ENCODE measurements at places on chromosomes 5 and 9. TPM values are rescaled to one million over a fixed set of nuclear protein-coding genes. Genes with fewer than 3 reads are reported as not detected.

DNA sequence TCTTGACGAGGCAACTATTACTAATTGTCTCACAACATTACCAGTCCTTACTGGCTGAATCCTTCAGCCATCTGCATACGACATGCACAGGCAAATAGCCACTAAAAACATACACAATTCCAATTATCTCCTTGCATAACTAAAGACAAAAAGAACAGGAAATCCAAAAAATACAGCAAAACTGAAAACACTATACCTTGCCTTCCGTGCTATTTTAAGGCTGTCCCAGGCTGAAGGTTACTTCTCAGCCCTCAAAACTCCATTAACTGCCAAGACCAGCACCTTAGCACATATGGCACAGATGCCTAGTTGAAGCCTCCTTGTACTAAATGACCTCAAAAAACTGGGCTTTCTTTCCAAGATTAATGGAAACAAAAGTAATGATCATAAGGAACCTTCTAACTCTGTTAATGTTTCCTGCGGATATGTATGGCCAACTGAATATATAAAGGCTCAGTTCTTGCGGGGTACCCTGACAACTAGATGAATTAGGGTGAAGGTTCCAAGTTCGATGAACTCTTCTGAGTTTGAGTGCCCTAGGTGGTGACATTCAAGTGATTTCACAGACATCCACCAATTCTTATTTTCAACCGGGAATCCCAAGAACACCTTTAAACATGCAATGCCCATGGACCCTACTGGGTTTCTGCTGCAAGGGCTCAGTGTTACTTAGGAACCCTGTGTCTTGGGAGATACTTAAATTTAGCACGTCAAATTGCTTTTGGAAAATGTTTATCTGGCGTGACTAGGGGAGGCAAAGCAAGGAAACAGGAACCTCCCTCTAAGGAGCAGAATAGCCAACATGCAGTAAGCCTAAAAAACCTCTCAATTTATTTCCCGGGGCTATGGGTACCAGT is 455.3 kb downstream of the RAB3C start:
- no peak for DNase-seq

DNA sequence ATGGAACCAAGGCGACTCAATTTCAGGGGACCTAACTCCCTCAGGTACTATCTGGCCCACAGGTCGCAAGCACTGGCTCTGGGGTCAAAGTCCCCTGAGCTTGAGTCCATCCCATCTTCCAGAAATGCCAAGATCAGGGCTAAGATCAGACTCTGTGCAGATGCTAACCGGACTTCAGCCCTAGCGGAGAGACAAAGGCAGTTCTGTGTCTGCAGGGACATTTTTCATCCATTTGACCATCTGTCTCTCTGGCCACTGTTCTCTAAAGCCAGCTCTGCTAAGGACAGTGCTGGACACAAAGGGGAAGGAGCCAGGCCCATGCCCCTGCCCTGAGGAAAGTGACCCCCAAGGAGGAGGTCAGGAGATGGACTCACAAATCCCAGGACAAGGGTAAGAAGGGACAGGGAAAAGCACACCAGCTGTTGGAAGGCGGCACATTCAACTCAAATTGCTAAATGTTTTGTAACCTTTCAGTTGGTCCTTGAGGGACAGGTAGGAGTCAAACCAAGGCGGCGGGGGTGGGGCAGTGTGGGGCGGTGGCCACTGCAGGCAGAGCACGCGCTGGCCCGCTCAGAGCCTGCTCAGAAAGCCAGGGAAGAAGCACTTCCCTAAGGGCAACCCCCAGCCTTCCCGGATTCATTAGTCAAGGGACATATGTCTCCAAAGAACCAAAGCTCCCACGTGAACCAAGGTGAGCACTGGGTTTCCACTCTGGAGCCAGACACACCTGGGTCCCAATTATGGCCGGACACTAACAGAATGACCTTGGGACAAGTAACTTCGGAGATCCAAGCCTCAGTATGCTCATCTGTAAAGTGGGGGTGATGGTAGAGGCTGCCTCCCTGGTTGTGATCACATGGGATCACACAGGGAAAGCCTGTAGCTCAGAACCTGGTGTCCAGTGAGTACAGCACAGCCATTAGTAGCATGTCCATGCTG is 42.8 kb downstream of the STK10 start:
- no peak for DNase-seq

Gene GDNF
- polyA plus RNA-seq: 15.2 TPM

GRCh38 chr5:138445547-138446271 is 6.9 kb downstream of the REEP2 start:
- no peak for DNase-seq

GRCh38 chr9:99726758-99727157 is 94.9 kb upstream of the NR4A3 start:
- DNase-seq: no peak

- no peak for DNase-seq
Measured at GRCh38 chr5:67831048-67831447, 384.5 kb upstream of the PIK3R1 start.

Gene WDR55
- polyA plus RNA-seq: 13.4 TPM

Gene HTR4
- polyA plus RNA-seq: 0.05 TPM

DNA sequence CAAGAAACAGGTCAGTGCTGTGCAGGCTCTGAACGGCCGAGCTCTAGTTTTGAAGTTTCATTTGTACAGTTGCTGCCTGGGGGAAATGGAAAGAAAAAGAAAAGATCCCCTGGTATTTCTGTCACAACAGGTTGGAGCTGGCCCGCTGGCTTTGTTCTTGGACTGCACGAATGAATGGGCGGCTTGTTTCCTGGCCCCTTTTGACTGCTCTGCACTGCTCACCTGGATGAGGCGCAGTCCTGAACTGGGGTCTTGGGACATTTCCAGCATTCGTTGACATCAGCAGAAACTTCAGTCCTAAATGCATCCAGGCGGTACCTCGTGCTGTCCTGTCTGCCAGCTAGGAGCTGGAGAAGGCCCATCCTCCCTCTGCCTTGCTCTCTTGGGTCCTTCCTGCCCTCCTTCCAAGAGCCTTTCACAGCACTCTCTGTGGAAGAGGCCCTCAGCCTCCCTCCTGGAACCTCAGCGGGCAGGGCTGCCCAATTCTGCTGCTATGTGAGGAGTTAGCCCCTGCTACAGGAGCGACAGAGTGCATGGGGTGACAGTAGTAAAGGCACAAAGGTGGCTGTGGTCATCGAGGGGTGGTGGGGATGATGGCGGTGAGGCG is 189.2 kb downstream of the FSTL4 start:
- DNase-seq: no peak

Gene F2RL1
- polyA plus RNA-seq: 38.5 TPM

Gene RPL35
- 1,214 TPM for polyA plus RNA-seq

Gene GBGT1
- polyA plus RNA-seq: 2.0 TPM

Gene CNOT6
- polyA plus RNA-seq: 53.0 TPM

GRCh38 chr5:30650311-30650710 is 543.2 kb upstream of the CDH6 start:
- no peak for DNase-seq

GRCh38 chr5:146548781-146549449 is 32.9 kb upstream of the GPR151 start:
- no peak for DNase-seq

DNA sequence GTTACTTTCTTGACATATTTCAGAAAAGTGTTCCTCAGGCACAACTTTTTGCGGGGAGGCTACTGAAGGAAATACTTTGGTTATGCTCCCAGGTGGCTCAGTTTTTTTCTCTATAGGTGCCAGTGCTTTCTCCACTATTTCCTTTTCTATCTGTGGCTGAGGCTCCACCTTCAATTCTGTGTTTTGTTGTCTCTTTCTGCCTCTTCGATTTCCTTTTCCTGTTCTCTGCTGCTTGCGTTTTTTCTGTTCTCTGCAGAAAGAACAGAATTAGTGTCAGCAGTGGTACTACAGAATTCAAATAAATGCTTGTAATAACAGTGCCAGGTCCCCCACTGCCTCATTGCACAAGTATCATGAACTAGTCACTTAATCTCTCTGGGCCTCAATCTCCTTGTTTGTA is 7.0 kb downstream of the HEMGN start:
- DNase-seq: no peak

Gene IFNE
- polyA plus RNA-seq: not detected

GRCh38 chr9:6147846-6148245 is 67.8 kb upstream of the IL33 start:
- no peak for DNase-seq

GRCh38 chr9:123544007-123544827 is 188.2 kb downstream of the CRB2 start:
- no peak for DNase-seq

DNA sequence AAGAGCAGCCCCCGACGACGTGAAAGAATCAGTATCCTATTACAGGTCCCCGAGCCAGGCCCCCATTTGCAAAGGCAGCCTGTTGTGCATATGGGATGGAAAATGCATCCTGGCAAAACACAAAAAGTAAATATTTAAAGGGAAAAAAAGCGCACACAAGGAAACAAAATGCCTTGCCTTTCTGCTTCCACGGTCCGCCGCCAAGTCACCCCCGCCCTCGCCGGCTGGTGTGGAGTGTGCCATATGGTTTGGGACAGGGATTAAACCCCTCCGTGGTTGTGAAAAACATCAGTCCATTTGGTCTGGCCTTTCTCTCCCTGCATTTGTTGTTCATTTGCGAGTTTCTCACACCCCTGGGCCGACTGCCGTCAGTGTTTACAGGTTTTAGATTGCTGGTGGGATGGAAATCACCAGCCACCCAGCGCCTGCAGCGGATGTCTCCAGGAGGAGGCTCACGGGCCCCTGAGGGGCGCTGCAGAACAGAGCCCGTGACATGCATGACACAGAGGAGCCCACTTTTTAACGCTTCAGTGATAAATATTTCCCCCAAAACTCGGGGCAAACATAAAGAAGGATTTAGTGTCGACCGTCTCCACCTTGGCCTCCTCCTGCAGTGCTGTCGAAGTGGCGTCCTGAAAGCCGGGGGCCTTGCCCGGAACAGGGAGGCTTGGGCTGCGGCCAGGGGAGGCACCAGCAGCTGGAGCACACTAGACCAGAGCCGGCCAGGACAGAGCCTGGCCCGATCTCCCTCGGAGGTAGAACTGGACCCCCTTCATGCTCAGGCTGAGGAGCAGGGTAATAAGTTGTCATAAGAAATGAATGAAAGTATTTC is 161.5 kb downstream of the HSD17B3 start:
- no peak for DNase-seq

GRCh38 chr5:20300110-20300509 is 312.1 kb upstream of the CDH18 start:
- no peak for DNase-seq

Gene OMD
- 2.0 TPM for polyA plus RNA-seq

GRCh38 chr9:125160750-125161149 is 17.4 kb upstream of the SCAI start:
- no peak for DNase-seq

GRCh38 chr9:11192993-11193392 is 580.2 kb upstream of the PTPRD start:
- no peak for DNase-seq

GRCh38 chr5:149641000-149641576 is 59.8 kb downstream of the ARHGEF37 start:
- no peak for DNase-seq

DNA sequence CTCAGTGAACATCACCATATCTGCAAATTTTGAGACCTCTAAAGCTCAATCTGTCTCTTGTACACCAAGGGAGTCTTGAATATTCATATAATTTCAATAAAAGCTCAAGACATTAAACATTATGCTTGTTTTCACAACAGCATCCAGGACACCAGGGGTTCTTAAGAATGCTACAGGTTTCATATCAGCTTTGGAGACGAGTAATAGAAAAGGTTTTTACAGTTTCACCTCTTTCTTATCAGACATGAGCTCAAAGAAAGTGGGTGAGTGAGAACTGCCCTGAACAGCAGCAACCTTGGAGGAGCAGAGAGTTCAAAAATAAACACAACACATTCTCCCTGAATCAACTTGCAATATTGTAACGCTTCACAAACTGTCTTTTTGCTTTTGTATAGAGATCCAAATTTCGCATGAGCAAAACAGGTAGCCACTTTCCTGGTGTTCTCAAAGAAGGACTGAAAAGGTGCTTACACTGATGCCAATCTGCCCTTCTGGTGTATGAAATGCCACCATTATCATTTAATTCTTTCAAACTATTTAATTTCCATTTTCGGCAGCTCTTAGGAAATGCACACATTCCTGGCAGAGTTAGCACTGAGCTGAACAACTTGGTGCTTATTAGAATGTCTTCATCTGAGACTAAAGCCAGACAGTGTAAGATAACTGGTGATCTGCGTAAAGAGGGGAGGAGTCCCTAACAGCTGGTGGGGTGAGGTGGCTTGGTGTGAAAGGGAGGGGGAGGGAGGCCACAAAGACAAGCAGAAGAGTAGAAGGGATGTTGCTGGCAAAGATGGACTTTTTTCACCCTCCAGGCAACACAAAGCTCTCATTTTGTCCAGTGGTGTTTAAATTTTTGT is 535.3 kb downstream of the PDE4D start:
- DNase-seq: no peak

Data from right renal pelvis (tissue), 4 donors.